ENCODE measurements at places on chromosomes 2 and 18.

DNA sequence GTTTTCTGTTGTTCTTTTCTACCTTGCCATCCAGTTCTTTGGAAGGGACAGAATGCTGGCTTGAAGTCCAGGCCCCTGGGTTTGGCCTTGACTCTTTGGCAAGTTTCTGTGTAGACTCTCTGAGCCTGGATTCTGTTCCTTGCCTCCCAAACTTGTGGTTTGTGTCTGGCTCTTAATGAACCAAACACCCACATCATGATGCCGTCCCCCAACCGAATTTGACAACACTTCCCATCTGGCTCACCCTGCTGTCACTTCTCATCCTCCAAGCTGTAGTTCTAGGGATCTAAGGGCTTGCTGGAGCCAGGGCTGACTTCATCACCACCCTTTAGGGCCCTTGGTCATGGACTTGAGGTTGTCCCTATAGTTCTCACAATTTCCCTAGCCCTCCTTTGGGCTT lies 68.9 kb upstream of the CELF4 start:
- DNase-seq, result no peak

- DNase-seq, result no peak
These were observed 502.6 kb upstream of the RAB12 start for GRCh38 chr18:8106603-8107002.

- no peak for DNase-seq
These were observed 13.9 kb upstream of the MBP start for GRCh38 chr18:77146249-77147080.

DNA sequence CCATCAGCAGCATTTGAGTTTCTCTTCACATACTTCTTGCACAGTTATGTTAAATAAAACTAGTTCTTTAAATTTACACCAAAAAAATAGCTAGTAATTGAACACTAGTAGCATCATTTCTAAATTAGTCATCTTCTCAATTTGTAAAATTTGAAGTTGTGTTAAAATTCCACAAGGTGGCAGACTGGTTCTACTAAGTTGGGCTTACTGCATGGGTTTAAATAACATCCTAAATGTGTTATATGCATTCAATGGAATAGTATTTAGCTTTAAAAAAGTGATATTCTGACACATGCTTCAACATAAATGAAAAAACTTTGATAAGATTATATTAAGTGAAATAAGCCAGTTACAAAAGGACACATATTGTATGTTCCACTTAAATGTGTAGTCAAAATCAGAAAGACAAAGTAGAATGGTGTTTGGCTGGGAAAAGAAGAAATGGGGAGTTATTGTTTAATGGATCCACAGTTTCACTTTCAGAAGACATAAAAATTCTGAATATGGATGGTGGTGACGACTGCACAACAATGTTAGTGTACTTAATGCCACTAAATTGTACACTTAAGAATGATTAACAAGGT lies 28.7 kb upstream of the RPRD1A start:
- DNase-seq, result peak; percentile 48

- DNase-seq, result no peak
These were observed 2113.3 kb upstream of the PIK3C3 start for GRCh38 chr18:39841482-39842365.

DNA sequence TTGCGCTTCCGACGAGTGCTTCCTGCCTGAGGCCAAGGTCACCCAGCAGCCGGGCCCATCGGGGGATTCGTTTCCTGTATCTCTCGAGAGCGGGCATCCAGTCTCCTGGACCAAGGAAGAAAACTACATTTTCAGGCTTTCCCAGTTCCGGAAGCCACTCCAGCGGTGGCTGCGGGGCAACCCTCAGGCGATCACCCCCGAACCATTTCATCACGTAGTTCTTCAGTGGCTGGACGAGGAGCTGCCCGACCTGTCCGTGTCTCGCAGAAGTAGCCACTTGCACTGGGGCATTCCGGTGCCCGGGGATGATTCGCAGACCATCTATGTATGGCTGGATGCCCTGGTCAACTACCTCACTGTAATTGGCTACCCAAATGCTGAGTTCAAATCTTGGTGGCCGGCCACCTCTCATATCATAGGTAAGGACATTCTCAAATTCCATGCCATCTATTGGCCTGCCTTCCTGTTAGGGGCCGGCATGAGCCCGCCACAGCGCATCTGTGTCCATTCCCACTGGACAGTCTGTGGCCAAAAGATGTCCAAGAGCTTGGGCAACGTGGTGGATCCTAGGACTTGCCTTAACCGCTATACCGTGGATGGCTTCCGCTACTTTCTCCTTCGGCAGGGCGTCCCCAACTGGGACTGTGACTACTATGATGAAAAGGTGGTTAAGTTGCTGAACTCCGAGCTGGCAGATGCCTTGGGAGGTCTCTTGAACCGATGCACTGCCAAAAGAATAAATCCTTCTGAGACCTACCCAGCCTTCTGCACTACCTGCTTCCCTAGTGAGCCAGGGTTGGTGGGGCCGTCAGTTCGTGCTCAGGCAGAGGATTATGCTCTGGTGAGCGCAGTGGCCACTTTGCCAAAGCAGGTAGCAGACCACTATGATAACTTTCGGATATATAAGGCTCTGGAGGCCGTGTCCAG lies 1.0 kb downstream of the MARS2 start:
- DNase-seq, result no peak
